Natural killer cell treated with Interleukin-12 subunit alpha and Interleukin-12 subunit beta and Interleukin-15 and Interleukin-18, amount 100 ng/mL, for 72 hours (primary cell): ENCODE measurements at places on chromosomes 7 and 10.

GRCh38 chr7:132696332-132696731 lies 120.1 kb upstream of the PLXNA4 start:
- no peak for DNase-seq

- DNase-seq = peak; percentile 86
Measured at GRCh38 chr7:139842401-139843210, 13.5 kb downstream of the TBXAS1 start.

GRCh38 chr10:111109501-111110242 lies 32.8 kb downstream of the ADRA2A start:
- no peak for DNase-seq

- no peak for DNase-seq
Measured at GRCh38 chr10:110498087-110498981, 627 bp downstream of the DUSP5 start.

DNA sequence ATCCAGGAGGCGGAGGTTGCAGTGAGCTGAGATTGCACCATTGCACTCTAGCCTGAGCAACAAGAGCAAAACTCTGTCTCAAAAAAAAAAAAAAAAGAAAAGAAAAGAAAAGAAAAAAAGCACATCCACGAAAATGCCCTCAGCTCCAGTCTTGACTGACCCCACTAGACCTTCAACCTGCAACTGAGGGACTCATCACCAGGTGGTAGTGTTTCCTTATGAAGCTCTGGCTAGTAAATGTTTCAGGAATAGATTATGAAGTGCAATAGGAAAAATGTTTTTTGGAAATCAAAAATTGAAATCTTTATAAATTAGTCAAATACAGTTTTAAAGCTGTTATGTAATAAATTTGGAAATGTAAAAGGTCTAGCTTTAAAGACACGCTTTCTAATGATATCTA lies 22.4 kb downstream of the TLL2 start:
- no peak for DNase-seq

DNA sequence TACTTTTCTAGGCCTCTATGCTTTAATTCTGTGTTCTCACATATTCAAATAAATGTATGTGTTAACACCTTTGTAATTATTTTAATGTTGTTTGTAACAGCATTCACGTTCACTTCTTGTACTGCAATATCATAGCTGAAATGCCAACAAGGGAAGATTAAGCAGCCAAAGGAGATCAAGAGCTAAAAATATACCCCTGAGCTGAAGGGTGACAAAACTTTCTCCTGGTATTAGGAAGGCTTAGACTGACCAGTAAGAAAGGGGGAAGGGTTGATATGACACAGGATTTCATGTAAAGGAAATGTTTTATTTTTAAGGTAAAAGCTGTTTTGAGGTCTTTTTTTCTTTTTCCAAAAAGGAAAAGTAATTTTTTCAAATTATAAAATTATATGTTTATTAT lies 40.4 kb upstream of the VDAC2 start:
- DNase-seq = no peak

- DNase-seq = no peak
Measured at GRCh38 chr7:122315507-122316466, 11.2 kb upstream of the FEZF1 start.

GRCh38 chr10:71712572-71713134 lies 6.9 kb downstream of the C10orf105 start:
- DNase-seq = no peak

DNA sequence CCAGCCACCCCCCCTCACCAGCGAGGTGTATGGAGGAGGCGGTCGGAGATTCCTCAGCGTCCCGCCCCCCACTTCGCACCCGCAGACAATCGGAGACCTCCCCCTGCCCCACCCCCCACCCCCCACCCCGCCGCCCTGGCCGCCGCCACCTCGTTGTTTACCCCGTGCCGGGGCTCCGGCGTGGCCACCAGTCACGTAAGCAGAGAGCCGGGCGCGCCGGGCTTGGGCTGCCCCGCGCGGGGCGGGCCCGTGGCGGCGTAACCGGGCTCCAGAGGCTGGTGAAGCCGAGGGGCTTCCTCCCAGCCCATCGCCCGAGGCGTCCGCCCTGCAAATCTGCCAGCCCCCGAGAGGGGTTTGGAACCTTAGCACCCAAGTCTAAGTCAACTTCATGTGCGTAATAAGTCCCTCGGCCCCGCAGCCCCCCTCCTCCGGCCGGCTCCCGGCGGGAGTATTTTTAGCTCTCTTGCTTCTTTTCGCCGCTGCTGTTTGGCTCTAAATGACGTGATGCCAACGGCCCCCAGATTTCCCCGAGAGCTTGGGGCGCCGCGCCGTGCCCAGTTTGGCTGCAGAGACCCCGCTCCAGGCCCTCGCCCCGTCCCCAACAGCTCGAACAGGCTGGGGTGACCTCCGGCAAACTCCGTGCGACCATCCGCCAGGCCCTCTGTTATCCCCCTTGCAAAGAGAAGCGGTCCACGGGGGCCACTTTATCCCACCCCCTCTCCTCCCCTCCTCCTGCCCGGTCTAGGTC lies 2.7 kb downstream of the MXI1 start:
- peak; percentile 65 for DNase-seq

DNA sequence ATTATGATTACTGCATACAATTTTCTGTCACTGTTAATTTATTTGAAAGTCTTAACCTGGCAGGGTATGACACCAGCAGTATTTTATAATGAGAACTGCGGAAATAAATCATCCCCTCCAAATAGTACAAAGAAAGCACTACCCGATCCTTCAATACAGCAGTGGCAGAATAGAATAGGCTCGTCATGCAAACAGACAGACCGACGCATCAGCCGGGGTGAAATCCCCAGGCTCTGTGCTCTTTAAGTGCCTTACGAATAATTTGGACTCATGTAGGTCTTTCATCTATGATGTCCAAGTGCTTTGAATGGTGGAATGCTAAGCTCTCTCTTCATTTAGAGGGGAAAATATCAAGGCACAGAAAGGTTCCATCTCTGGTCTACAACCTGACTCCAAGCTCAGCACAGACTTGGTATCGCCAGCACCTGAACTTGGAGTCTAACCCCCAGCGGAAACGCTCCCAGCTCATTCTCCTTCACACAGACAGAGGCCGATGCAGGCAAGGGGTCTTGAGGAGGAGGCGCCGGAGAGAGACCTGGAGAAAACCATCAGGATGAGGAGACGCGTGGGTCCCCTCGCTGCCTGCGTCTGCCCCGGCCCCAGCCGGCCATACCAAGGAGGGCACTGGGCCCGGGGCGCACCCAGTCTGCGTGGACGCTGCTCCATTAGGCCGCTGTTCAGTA lies 568.1 kb upstream of the MKI67 start:
- DNase-seq = no peak

- DNase-seq = no peak
Measured at GRCh38 chr10:57844387-57844998, 423.2 kb downstream of the IPMK start.

DNA sequence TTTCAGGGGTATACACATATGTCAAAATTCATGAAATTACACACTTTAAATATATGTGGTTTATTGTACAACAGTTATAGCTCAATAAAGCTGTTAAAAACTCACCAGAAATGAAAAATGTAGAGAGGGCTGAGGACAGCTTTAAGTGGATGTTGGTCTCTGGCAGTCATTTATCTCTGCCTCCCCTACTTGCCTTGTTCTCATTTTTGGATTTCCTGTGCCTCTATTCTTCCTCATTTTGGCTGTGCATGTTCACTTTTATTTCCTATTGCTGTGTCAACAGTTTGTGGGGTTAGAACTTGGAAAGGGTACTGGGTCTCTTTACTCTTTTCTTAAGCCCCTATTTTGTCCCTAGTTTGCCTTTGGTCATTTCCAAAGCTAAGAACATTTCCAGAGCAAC lies 18.6 kb upstream of the MEST start:
- DNase-seq = no peak

- no peak for DNase-seq
Measured at GRCh38 chr10:47402641-47403301, 18.7 kb upstream of the ZNF488 start.

GRCh38 chr7:131932271-131932670 lies 375.8 kb upstream of the PODXL start:
- no peak for DNase-seq

DNA sequence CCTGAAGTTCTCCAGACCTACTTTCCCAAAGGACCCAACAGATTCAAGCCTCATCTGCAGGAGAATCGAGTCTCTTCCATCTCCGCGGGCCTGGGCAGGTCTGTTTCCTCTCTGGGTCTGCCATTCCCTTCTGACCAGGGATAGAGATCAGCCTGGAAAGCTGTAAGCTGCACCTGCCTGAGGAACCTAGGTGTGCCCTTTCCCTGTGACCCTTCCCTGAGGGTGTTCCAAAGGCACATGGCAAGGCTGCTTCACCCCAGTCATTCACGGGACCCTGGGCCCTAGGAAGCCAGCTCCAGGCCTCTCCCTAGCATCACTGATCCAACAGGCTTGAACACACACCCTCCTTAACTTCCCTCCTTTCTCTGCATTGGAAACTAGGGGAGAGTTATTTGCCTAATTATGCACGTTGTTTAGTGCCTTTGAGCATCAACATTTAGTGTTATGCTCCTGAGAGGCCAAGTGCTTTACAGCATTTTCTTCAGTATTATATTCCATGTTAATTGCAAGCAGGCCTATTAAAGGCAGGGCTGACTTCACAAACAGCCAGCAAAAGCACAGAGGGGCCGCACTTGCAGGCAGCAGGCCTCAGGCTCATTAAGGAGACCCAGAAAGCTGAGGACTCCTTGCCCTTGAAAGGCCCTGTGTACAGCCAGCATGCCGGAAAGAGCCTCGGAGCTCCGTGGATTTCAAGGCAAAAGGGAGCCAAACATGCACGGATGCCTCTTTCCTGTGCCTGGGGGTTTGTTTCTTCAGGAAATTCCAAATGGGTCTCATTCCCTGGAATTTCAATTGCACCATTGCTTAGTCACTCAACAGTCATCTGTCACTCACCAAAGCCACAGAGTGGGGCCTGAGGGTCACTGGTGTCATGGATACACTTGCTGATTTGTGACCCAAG lies 91.0 kb upstream of the FAM20C start:
- DNase-seq = no peak

DNA sequence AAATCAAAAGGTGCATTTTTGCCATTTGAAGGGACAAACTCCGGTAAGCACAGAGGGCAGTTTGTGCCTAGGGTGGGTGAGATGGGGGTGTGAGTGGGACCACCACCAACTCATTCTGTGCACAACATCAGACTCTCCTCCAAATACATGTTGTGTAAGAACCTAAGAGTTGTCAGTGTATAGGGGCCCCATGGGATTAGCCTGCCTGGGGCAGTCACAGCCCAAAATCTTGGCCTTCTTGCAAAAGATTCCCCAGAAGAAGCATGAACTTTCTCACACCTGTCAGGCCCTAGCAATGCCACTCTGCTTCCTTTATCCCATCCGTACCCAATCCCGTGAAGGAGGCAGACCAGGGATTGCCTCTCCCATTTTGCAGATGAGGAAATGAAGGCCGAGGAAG lies 47.1 kb upstream of the NANOS1 start:
- DNase-seq = no peak
